ENCODE measurements at places on chromosomes 1 and 21.

DNA sequence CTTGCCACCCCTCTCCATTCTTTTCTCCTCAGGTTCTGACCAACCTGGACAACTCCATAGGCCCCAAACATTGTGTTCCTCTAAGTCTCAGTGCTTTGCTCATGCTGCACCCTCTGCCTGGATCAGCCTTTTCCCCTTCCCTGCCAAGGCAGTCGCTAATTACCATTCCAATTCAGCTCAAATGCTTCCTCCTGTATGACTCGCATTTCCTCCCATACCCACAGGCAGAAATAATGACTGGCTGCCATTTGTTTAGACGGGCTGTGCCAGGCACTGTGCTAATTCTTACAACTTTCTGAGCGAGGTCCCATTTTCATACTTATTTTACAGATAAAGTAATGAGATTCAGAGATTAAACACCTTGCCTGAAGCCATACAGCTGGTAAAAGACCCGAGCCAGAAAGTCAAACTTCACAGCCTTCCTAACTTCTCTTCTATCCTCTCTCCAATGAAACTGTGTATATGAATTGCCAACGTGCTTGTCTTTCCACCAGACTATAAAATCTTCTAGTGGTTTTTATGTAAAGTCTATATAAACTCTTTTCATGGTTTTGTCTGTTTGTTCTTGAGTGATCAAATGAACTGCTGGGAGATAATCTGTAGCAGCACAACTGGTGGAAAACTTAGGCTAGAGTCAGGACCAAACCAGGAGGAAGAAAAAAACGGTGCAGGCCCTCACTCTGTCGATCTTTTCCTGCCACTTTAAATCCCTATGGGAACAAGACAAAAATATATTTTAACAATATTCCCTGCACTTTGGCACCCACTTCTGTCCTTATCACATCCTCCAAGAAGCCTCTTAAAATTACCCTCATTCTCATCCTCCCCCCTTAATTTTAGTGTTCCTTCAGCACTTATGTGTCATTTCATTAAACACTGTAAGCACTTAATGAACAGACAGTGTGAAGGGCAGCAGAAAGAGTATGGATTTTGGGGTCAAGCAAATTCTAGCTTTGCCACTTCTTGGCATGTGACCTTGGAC, 33.7 kb downstream of the RAB3B start:
- DNase-seq, result no peak

DNA sequence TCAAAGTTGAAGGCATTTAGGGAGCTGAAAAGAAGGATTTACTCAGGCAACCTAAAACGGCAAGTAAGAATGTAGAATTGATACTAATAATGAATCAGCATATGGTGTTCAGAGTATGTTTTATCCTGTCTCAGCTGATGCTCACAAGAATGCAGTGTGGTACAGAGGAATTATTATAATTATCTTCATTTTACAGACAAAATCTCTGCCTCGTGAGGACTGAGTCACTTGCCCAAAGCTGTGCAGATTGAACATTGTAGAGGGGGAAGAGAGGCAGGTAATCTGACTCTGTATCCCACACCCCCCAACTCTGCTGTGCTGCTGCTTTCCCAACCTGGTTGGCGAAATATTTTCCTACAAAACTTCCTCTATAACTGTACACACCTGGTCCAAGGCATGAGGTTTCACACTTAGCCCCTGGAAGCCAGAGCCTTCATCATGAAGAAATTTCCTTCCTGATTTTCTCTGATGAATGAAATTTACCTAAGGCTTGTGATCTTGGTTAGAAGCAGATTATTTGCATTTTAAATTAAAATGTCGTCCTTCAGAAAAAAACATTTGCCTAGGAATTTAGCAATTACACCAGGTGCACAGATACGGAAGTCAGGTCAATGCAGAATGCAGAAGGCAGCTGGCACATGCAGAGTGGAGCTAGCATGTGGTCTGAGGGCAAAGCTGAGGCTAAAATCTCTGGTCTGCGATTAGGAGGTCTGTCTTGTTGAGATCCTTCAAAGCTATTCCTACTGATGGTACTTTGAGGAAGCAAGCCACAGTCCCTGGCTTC, 52.8 kb downstream of the DPT start:
- DNase-seq, result no peak

DNA sequence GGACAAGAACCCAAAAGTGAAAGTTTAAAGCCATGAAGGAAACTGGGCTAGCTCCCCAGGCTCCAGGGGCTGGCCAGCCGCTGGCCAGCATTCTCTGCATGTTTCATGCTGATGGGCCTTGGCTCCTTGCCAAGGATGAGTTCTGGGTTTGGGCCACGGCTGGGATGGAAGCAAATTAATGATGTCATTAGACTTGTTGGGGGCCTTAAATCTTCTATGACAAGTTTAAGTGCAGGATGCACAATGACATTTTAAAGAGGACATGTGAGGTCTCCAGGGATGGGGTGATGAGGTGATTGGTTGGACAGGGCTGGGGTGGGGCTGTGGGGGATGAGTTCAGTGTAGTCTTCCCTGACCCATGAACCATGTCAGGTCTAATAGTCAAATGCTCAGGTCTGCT, 199.6 kb downstream of the TRABD2B start:
- DNase-seq, result peak; percentile 42

DNA sequence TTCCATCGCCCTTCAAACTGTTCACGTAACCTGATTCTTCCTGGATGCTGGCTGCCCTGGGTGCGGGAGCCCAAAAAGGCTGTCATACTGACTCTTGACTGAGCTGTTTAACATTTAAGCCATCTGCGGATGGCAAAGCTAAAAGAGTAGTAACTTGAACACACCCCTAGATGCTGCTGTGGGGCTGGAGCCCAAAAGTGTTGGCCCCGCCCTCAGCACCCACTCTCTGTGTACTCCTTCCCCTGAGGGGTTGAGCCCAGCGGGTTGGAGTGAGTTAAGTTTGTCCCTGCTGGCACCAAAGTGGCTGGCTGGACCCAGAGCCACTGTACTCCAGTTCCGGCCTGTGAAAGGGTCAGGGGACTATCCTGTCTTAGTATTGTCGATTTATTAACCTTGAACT, 640.6 kb downstream of the PTPRU start:
- DNase-seq, result peak; percentile 17

GRCh38 chr1:19483261-19483660, 2.1 kb downstream of the CAPZB start:
- DNase-seq, result no peak

DNA sequence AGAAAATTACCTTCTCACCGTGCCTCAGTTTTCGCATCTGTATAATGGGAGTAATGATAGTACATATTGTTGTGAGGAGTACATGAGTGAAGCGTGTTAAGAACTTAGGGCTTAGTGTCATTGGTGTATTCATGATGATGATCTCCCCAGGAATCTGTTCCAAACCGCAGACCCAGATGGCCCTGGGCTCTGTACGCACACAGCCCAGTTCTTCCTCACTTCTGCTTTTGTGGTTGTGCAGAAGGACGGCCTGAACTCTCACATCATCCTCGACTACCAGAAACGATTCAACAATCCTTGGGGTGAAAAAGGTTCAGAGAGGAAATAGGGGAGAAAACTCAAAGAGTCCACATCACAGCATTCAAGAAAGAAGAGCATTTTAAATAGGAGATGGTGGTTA, 323.0 kb downstream of the CAMTA1 start:
- no peak for DNase-seq

DNA sequence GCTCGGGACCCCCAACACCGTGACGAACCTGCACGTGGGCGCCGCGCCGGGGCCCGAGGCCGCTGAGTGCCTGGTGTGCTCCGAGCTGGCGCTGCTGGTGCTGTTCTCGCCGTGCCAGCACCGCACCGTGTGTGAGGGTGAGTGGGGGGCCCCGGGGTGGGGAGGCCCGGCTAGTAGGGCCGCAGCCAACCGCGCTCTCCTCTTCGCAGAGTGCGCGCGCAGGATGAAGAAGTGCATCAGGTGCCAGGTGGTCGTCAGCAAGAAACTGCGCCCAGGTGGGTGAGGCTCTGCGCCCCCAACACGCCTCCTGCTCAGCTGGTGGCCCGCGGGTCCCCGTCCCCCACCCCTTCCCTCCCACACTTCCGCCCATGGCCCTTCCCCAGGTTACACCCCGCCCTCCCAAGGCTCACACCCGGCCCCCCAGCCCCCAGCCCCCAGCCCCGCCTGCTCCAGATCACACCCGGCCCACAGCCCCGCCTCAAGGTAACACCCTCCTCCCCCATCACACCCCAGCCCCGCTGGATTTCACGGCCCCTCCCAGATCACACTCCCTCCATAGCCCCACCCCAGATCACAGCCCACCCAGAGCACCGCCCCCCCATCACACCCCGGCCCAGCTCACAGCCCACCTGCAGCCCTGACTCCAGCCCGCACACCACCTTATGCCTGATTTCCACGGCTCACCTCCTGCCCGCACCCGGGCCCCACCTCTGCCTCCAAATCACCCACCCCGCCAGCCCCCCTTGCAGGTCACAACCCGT, 2.4 kb upstream of the MMP23B start:
- DNase-seq, result no peak

DNA sequence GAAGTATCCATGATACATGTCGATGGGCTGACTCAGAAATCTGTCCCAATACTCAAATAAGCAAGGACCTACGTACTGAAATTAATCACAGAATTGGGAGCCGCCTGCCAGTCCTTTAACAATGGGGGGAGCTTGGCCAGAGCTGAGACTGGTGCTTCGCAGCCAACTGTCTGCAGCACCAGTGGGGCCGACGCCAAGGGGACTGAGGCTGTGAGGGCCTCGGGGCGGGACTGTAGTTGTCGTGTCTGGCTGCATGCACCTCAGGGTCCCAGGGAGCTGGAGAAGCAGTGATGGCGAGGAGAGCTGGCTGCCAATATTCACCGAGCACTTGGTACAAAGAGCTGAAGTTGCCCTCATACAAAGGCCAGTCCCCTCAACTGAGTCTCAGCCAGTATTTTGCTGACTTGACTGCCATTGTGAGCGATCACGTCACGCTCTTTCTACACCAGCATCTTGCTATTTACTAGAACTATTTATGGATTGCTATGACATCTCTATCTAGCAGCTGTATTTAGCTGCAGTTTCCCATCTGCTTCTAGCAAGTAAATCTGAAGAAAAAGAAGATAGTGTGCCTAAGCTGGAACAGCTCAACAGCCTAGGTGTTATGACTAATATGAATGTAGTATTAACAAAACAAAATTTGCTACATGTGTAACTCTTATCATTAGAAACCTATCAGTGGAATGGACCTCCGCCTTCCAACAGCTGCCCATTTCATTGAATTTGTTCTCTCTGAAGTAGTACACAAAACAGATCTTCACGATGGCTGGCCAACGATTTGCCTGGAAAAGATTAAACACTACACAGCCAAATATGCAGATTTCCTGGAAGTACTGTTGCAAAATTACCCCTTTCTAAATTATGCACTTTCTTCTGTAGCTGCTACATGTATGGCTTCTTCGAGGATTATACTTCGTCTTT, 29.1 kb downstream of the EVI5 start:
- DNase-seq, result no peak

DNA sequence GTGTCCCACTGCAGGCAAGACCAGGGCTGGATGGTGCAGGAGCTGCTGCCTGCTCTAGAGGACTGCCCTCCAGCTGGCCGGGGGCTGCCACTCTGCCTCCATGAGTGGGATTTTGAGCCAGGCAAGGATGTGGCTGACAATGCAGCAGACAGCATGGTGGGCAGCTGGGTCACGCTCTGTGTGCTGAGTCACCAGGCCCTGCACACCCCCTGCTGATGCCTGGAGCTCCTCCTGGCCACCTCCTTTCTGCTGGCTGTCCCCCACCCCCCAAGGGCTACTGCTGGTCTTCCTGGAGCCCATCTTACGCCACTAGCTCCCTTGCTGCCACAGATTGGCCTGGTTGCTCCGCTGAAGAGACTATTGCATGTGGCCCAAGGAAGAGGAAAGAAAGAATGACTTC, 3.9 kb upstream of the ZSCAN20 start:
- DNase-seq, result no peak

DNA sequence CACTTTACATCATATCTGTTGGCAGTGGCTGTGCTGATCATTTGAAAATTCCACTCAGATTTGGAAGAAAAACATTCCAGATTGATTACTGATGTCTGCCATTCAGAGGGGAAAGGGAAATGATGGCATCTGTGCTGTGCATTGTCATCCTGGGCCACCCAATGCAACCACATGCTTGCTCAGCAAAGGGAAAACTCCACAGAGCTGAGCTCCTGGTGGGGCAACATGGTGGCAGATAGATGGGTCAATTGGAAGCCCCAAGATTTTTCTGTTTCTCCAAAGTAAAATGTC, 11.8 kb downstream of the OXCT2 start:
- peak; percentile 84 for DNase-seq
